ENCODE measurements at places on chromosomes 5 and 9.

DNA sequence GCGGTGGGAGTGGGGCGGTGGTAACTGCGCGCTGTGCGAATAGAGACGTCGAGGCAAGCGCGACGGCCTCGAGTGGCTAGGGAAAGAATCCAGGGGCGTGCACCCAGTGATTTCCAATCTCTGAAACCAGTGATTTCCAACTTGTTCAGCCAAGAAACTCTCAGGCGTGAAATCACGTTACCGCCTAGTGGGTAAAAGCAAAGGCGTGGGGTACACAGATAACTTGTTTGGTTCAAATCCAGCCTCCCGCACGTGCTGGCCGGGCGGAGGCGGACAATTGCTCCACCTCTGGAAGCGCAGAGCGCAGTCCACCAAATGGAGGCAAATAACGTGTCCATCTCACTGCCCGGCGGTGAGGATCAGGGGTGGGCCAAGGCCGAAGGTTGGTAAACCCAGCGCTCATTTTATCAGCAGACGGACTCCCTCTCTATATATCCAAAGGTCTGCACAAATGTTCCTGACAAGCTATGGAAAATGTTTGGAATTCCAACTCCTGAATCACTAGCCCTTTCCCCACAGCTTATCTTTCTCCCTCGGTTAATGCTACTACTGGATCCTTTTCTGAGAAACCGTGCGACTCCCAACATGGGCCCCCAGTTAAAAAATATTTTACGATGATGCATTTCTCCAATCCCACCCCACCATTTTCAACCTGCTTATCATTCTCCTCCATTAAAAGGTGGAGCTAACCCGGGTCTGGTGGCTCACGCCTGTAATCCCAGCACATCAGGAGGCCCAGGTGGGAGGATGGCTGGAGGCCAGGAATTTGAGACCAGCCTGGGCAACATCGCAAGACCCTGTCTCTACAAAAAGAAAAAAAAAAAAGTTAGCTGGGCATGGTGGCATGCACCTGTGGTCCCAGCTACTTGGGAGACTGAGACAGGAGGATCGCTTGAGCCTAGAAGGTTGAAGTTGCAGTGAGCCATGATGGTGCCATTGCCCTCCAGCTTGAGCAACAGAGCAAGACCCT lies 950 bp upstream of the FNBP1 start:
- no peak for DNase-seq

DNA sequence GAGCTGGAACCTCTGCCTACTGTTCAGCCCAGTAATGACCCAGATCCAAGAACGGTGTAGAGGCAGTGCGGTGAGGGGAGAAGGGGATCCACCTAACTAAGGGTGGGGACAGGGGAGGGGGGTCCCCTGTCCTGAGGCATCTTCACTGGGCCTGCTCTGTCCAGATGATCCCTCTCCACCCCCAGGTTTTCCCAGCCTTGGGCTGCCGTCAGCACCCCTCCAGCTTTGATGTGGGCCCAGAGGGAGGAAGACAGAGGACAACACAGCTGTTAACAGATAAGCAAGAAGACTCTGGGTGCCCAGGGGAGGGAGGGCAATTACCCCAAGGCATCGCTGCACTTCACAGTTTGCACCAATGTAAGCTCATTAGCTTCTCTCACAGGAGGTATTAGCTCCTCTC lies 19.3 kb downstream of the BICD2 start:
- no peak for DNase-seq

GRCh38 chr9:71814815-71815214 lies 46.5 kb upstream of the CEMIP2 start:
- DNase-seq = no peak

DNA sequence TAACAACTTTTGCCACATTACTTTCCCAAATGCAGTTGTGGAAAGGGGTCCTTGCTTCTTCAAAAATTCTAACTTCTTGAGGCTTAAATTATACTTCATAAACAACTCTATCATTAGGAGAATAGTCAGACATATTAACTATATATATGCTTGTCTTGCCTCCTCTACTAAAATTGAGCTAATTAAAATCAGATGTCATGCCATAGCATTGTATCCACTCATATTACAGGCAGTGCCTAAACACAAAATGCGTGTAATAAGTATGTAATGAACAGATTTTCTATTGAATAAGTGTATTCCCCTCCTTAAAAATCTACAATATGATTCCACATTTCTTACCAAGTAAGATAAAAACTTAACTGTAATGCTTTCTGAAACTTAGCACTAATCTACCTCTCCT lies 204.5 kb downstream of the PLK2 start:
- DNase-seq = no peak

Measured in effector CD8-positive, alpha-beta T cell (primary cell).